Progenitor cell of endocrine pancreas (in vitro differentiated cells): ENCODE measurements at places on chromosomes 1 and 21. TPM values are rescaled to one million over a fixed set of nuclear protein-coding genes. Genes with fewer than 3 reads are reported as not detected.

The IL22RA1 gene
- 0.13 and 0.26 TPM in 2 replicates for total RNA-seq

DNA sequence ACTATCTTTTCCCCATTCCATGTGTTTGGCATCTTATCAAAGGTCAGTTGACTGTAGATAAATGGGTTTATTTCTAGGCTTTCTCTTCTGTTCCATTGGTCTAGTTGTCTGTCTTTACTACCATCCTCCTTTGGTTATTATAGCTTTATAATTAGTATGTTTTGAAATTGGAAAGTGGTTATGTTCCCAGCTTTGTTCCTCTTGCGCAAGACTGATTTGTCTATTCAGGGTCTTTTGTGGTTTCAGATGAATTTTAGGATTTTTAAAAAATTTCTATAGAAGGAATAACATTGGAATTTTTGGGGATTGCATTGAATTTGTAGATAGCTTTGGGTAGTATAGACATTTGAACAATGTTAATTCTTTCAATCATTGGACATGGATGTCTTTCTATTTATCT, 77.0 kb upstream of the NBPF4 start:
- H3K36me3 ChIP-seq, result no peaks in the 10 kb centered on the region
- H3K27ac ChIP-seq, result no peak overlapping the region
- no peak overlapping the region for H3K4me3 ChIP-seq
- no peak for DNase-seq
- no peaks in the 10 kb centered on the region for H3K27me3 ChIP-seq
- no peaks in the 10 kb centered on the region for H3K4me1 ChIP-seq

The NBPF14 gene
- total RNA-seq, result 18.8 and 22.6 TPM in 2 replicates

The FMO5 gene
- 4.2 and 5.0 TPM in 2 replicates for total RNA-seq

The C21orf91 gene
- 32.9 and 33.0 TPM in 2 replicates for total RNA-seq

The NUP210L gene
- total RNA-seq, result 0.05 and 0.07 TPM in 2 replicates

The SAMD13 gene
- 10.4 and 14.3 TPM in 2 replicates for total RNA-seq

DNA sequence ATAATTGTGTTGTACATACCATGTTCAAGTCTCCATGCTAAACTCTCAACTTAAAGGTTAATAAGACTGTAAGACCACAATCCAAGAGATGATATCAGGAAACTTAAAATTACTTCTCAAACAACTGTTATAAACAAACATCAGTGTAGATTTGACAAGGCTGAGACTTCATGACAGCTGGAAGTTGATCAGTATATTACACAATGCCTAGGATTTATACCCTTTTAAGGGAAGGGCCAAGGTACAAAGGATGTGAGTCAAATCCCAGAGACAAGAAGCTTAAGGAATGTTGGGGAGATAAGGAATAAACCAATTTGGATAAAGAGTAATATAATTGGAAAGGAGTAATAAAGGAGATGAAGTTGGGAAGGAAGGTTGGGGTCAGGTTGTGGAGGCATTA, 98.8 kb downstream of the LBR start:
- no peak overlapping the region for H3K27ac ChIP-seq
- DNase-seq, result no peak
- no peaks in the 10 kb centered on the region for H3K4me1 ChIP-seq
- H3K27me3 ChIP-seq, result no peaks in the 10 kb centered on the region
- H3K36me3 ChIP-seq, result peaks cover 7% of the 10 kb centered on the region

The XCL1 gene
- 0.44 and 0.91 TPM in 2 replicates for total RNA-seq
